ENCODE measurements at places on chromosomes 11 and 22.

DNA sequence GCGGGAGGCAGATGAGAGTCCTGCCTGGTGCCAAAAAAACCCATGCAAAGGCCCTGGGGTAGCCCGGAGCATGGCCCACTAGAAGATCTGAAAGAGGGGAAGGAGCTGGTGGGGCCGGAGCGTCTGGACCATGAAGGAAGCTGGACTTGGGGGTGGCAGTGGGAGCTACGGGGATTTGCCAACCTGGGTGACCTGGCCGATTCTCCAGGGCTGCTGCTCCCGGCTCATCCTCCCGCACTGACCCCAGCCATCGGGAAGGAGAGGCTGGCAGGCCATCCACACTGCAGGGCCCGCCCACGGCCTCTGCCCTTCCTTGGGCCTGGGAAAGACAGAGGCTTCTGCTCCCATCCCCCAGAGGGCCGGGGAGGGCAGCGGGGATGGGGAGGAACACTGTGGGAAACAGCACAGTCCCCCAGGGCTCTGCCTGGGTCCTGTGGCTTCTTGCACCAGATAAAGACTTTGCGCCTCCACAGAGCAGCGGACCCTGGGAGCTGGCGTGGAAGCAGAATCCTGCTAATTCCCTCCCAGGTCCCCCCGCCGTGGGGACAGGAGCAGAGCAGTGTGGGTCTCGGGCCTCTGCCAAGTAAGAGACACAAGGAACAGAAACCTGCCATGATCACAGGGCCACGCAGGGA is 87.1 kb upstream of the LINC01488 start:
- DNase-seq, result no peak

GRCh38 chr11:91078221-91078620 is 855.4 kb upstream of the CHORDC1 start:
- DNase-seq, result no peak

DNA sequence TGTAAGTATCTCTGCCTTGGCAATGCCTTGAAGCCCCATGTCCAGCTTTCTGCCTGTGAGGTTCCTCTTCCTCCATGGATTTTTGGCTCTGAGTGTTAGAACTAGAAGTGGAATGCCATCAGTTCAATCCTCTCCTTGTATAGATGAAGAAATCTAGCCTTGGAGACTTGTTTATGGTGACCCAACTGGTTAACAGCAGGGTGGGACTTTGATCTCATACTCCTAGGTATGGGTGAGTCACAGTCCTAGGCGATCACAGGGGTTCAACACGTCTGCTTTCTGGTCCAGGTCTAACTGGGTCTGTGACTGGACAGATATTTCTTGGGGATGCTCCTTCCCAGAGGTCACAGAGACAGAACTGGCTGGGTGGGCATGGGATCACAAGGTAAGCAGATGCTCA is 9.2 kb upstream of the MTFP1 start:
- DNase-seq, result no peak

DNA sequence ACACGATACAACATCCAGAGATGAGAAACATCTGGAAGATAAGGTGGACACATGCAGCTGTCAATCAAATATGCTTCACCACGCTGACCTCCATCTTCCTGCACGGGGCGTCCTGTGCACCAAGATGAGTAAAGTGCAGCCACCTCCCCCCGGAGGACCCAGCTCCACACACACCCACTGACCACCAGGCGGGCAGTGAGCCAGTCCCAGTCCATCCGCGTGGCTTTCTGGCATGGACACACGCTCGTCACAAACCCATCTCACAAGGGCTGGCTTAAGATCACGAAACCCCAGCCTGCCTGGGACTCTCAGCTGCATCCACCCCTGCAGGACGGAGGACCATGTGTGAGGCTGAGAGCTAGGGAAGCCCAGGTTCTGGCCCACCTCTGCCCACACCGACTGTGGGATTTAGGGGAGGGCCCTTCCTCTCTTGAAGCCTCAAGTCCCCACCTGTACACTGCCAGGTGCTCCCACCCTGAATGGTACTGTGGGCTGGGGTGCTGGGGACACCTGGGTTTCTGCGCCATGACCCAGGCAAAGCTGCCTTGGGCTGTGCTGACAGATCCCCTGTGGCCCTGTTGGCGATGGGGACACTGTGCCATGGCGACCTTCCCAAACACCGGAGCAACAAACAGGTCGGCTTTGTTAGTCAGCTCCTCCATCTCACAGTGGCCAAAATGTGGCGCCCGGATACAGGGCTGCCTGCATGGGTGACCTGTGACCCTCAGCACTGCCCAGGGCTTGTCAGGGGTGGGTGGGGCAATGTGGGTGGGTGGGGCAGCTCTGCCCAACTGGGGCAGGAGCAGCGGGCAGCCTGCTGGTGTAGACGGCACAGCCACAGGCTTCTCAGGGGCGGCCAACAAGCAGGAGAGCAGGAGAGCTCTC is 629.0 kb downstream of the TBC1D22A start:
- DNase-seq, result no peak

GRCh38 chr11:26621132-26621531 is 49.1 kb upstream of the MUC15 start:
- DNase-seq, result no peak

DNA sequence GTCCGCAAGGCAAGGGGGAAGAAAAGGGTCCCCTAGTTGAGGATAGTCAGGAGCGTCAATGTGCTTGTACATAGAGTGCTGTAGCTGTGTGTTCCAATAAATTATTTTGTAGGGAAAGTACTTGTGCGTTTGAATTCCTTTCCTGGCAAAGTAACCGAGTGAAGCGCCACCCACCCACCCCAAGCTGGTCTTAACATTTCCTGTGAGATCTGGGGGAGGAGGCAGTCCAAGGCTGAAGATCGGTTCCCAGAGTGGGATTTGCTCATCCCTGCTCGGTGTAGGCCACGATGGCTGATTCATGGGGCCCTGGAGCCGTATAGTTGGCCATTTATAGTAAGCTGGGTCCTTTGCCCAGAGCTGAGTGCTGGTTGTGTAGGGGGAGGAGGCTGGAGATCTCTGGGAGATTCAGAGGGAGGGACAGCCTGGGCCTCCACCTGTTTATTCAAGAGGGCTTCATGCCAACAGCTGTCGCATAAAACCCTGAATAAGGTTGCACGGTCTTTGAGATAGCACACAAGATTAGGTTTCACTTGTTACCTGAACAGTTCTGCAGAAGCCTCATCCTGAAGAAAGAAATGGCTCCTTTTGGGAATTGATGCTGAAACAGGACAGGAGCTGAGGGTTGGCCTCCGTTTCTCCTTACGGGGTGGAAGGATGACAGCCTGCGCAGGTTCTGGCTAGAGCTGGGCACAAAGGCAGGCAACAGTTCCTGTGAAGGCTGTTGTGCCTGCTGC is 2.4 kb downstream of the ATF4 start:
- DNase-seq, result no peak

- no peak for DNase-seq
These were observed 14.0 kb downstream of the USP35 start for GRCh38 chr11:78202733-78203167.

- no peak for DNase-seq
These were observed 8.3 kb downstream of the GAS2 start for GRCh38 chr11:22674470-22675439.

DNA sequence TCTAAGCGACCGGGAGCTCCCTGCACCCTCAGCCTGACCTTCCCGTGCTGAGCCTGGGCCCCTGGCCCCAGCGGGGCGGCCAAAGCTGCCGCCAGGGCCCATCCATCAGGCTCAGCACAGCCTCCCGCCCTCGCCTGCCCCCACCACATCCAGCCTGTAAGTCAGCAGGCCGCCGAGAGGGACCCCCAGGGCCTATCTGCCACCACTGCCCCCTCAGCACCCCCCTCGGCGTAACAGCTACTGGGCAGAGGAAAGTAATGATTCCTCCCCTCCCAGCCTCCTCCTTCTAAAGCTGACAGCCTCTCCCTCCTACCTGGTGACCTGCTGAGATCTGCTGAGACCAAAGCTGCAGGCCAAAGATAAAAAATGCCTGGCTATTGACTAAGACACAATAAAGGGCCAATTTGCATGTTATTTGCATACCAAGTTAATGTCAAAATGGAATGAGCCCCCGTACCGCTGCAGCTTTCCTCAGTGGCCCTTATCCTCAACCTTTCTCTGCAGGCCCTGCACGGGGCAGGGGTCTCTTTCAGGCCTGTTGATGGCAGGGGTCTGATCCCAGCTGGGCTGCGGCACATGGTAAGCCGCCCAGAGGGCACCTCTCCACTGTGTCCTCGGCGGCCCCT is 51.6 kb downstream of the RPUSD4 start:
- no peak for DNase-seq

- DNase-seq, result no peak
These were observed 31.5 kb downstream of the C2CD3 start for GRCh38 chr11:74139151-74139918.

- no peak for DNase-seq
These were observed 69.4 kb downstream of the MRTFA start for GRCh38 chr22:40567106-40567505.

- DNase-seq, result no peak
These were observed 218.7 kb upstream of the MTNR1B start for GRCh38 chr11:92750794-92751193.

GRCh38 chr11:68997124-68997994 is 15.7 kb downstream of the MRGPRF start:
- no peak for DNase-seq

- no peak for DNase-seq
These were observed 191.4 kb upstream of the SORL1-AS1 start for GRCh38 chr11:121644187-121644512.

- no peak for DNase-seq
These were observed 40.9 kb downstream of the ZC3H12C start for GRCh38 chr11:110134110-110134509.

DNA sequence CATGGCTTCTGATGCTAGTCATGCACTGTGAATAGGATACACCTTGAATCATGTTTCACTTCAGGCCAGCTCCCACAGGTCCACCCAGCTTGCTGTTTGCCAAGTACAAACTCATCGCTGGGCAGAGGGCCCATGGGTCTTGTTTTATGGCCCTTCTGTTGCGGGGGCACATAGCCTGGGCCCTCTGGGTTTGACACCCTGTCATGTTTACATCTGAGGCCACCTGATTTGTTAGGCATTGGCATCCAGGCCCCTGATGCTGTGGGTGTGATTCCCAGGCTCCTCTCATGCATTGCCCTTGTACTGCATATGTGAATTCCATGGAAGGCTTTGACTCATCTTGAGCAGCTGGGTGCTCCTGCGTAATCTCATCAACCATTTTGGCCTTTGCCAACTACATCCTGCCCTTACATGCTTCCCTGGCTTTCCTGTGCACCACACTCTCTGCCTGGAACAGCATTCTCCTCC is 32.6 kb downstream of the PPFIBP2 start:
- DNase-seq, result no peak

- no peak for DNase-seq
These were observed 92.8 kb upstream of the TEAD1 start for GRCh38 chr11:12581416-12581815.

- DNase-seq, result no peak
These were observed 5.2 kb upstream of the EIF4G2 start for GRCh38 chr11:10813945-10814344.

DNA sequence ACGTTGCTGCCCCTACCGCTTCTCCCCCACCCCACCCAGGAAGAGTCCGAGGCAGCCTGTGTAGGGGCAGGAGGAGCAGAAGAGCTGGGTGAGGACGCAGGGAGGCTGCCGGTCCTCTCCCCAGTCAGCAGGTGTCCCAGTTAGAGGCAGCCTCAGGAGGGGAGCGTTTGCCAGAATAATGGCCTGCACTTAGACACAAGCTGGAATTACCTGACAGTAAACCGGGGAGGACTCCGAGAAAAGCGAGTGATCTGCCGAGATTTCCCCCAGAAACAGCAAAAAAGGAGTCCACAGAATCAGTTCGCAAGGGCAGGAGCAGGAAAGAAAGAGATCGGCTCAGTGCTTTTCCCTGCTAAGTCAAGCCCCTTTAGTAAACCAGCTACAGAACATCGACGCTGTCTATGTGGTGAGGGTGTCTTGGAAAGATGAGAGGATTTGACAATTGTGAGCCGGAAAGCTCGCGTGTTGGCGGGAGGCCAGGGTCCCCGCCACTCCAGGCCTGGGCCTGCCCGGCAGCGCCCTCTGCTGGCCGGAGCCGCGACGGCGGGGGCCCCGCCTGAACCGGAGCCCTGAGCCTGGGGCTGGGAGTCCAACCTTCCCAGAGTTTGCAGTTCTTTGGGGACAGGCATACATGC is 17.7 kb upstream of the THRSP start:
- DNase-seq, result peak; percentile 35

- no peak for DNase-seq
These were observed 45.9 kb upstream of the TEAD1 start for GRCh38 chr11:12628314-12628713.

GRCh38 chr11:118265954-118266353 is 1.9 kb upstream of the MPZL2 start:
- no peak for DNase-seq

DNA sequence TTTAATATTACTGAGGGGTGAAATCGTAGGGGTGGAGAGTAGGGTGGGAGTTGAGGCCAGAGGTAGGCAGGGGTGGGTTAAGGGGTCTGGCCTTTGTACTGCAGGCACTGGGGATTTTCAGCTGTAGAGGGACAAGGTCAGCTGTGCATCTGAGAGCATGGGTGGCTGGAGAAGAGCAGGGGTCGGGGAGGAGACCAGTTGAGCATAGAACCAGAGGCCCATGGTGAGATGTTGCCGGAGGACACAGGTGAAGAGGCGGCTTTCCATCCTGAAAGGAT is 12.1 kb upstream of the CELSR1 start:
- no peak for DNase-seq

DNA sequence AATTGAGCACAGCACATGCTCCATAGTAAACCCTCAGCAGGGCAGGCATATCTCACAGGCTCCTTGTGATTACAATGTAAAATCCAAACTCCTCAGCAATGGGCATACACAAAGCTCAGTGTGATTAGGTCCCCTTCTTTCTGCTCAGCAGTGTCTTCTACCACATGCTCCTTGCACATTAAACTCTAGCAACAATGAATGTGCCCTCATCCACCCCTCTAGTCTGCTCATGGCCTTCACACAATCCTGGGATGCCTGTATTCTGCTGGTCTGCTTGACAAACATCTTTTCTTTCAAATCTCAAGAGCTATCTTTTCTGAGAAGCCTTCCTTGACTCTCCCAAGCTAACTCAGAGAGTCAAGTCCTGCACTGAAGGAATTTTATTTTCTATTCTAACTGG is 32.4 kb upstream of the DBX1 start:
- DNase-seq, result no peak

DNA sequence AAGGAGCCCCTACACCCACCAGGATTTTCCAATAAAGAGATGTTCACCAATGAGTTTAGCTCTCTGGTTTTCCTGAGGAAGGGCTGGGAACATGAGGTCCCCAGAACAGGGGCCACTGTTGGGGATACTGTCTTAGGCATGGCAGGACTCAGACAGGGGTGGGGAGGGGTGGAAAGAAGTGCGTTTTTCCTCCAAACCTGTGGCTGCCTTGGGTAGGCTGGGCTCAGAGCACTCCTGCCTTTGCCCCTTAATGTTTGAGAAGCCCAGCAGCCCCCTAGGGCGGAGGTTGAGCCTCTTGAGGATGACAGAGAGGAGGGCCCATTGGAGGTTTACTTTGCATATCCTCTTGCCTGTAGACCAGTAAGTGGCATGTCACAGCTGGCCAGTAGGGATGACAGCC is 10.6 kb downstream of the MTFP1 start:
- no peak for DNase-seq

- DNase-seq, result no peak
These were observed 625 bp downstream of the EIF3D start for GRCh38 chr22:36528341-36528740.

GRCh38 chr11:24390762-24391161 is 106.1 kb upstream of the LUZP2 start:
- no peak for DNase-seq

GRCh38 chr22:36763576-36763975 is 12.3 kb downstream of the IFT27 start:
- no peak for DNase-seq

GRCh38 chr11:38835966-38836365 is 2237.9 kb upstream of the RAG2 start:
- DNase-seq, result no peak

Data from cortex of kidney (tissue), 1 donor.